Activated naive CD8-positive, alpha-beta T cell treated with anti-CD3 and anti-CD28 coated beads, Interleukin-2, amount 10 ng/mL, durations not matched to agents 7 days and 5 days (primary cell): ENCODE measurements at places on chromosomes 5 and 9.
A peak's percentile ranks its signal among the peaks of the same experiment; 100 is the strongest.

DNA sequence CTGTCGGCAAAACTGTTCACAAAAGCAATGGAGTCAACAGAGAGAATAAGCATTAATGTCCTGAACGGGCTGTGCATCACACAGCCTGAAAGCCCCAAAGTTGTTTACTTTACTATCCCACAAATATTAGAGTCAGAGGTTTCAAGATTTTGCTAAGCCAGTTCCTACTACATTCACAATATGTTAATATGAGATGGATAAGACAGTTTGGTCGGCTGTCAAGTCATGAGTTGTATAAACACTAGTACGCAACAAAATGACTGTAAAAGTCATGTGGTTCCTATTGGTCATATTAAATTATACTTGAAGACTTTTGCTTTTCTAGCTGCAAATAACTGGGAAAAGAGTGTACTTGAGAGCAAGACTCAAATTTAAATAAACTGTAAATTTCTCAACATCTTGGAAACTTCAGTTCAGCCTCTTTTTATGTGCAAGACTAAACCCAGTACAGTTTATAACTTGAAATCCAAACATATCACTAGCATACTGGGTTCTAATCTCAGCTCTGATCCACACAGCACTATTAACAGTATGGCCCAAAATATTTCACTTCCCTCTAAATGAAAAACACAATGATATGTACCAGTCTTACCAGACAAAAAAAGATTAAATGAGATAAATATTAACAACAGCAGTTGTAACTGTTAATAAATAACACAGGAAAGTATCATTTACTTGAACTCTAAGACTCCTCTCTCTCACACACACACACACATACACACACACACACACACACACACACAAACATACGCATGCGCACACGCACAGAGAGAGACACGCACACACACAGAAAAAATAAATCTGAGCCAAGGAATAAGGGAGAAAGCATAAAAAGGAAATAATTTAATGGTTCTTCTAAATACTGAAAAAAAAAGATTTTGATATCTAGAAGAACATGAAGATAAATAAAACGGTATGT is 33.1 kb downstream of the FANCC start:
- no peak for DNase-seq

DNA sequence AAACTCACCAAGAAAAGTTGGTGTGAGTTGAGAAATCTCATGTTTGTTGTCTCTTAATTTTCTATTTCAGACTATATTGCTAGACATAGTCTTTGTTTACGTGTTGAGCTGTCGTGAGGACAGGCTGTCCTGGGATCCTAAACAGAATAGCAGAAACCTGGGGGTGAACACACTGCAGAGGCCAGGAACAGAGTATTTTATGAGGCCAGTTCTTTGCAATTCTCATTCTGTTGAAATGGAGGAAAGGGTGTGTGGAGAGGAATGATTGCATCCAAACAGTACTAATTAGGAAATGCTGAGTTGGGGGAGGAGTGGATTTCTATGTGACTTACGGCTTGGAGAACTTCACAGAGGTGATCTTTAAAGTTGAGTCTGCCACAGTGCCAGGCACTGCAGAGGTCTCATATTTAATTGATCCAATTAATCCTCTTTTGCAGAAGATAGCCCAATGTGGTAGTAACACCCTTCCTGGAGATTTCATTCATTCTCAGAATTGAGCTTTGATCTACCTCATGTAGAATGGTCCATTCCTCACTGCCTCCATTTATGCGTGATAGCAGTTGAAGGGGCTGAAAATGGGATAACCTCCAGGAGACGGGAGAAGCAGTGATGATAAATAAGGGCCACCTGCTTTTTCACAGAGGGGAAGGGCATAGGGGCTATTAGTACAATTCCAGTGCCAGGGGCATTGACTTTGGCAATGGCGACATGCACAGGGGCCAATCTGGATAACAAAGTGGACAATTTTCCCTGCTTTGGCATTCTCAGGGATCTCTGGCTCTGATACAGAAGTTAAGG is 84.7 kb upstream of the TNFAIP8 start:
- DNase-seq = no peak

DNA sequence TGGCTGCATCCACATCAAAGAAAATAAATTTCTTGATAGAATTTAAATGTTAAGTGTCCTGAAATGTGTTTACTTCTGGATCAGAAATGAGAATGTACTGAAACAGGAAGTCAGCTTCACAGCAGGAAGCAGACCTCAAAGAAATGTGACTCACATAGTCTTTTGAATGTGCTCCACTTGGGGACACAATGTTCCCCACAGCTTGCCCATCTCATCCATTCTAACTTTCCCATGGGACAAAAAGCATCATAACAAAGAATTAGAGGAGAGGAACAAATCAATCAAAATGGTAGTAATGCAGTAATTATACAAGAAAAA is 85.7 kb downstream of the GRAMD2B start:
- DNase-seq = no peak

DNA sequence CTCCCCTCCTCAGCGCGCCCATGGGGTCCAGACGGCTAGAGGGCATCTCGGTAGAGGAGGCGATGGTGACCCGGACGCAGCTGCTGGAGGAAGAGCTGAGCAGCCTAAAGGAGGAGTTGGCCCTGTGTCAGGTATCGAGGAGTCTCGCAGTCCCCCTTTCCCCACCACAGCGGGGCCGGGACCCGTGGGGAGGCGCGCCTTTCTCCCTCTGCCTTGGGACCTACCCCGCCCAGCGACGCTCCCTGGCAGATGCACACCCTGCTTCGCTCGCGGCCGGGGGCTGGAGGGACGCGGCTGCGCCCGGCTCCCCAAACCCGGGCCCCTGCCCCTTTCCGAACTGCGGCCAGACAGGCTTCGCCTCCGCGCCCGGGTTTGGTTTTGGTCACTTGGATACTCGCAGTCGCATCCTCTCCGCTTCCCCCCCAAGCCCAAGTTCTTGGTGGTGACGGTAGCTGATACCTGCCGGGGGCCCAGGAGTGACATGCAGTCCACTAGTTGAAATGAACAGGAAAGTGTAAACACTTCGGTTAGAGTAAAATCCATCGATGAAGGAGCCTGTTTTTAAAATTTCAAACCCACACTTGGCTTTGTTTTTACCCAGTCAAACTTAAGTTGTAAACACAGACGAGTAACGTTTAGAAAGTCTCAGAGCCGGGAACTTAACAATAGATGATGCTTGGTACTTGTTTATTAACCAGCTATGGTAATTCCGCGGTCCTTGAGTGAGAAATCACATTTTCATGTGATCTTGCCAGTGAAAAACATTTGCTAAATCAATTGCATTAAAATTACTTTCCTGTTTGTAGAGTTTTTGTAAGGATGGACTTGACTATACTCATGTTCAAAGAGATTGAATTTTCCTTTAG is 688 bp downstream of the CNTLN start:
- DNase-seq = no peak

DNA sequence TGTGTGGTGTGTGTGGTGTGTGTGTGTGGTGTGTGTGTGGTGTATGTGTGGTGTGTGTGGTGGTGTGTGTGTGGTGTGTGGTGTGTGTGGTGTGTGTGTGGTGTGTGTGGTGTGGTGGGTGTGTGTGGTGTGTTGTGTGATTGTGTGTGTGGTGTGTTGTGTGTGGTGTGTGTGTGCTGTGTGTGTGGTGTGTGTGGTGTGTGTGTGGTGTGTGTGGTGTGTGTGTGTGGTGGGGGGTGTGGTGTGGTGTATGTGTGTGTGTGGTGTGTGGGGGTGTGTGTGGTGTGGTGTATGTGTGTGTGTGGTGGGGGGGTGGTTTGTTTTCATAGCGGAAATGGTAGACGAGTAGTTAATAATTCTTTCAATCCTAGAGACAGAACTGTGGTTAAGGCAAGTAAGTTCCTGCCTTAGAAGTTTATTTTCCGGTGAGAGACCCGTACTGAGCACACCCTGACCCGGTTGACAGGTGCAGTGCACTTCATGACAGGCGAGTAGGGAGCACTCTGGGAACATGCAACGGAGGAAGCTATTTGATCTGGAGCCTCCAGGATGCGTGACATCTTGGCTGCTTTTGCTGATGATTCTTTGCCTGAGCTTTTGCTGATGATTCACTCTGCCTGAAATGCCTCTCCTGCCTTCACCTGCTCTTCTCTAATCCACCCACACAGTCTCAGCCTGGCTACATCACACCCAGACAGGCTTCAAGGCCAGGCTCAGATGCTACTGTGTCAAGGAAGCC is 21.7 kb upstream of the FAT2 start:
- DNase-seq = peak; percentile 42

DNA sequence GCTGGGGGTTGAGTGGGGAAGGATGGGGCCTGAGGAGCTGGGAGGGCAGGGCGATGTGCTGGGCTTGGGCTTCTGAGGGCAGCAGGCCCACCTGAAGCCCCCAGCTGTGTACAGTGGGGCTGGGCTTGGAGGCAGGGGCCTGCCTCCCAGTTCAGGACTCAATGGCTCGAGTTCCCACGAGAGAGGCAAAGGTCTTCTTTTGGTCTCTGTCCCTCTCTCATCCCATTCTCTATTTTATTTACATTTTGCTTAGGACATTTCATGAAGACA is 180.6 kb downstream of the MACROH2A1 start:
- no peak for DNase-seq

- peak; percentile 30 for DNase-seq
Measured at GRCh38 chr5:114362197-114362976, 517 bp downstream of the KCNN2 start.

DNA sequence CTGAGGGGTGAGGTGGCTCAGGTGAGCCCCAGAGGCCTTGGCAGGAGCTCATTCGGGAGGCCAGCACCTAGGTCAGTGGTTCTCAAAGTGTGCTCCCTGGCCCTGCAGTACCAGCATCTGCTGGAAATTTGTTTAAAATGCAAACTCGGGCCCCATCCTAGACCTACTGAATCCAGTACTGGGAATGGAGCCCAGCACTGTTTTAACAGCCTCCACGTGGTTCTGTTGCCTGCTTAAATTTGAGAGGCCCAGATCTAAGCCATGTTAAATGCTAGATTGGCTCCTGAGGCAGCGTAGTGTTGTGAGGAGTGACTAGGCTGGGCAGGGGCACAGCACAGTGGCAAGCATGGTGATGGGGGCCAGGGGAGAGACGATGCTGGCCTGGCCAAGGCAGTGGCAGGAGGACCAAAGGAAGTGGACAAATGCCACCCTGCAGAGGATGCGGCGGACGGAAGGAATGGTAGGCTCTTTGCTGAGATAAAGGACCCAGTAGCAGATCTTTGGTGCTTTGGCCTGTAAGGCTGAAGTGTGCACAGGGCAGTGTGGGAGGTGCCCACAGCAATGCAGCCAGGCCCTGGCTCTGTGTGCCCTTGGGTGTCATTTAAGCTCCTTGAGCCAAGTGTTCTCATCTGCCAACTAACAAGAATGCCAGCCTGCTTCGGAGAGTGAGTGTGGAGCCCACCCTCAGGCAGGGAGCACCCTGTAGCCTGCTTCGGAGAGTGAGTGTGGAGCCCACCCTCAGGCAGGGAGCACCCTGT is 4.2 kb downstream of the PRR7 start:
- DNase-seq = no peak

GRCh38 chr5:149581192-149581861 is at the start of gene ARHGEF37:
ARHGEF37 (plus strand) TSS chr5:149581498; CDS start chr5:149597770, 16,272 bp downstream.
- peak; percentile 56 for DNase-seq

GRCh38 chr5:60183881-60184280 is 290.4 kb upstream of the PDE4D start:
- no peak for DNase-seq

DNA sequence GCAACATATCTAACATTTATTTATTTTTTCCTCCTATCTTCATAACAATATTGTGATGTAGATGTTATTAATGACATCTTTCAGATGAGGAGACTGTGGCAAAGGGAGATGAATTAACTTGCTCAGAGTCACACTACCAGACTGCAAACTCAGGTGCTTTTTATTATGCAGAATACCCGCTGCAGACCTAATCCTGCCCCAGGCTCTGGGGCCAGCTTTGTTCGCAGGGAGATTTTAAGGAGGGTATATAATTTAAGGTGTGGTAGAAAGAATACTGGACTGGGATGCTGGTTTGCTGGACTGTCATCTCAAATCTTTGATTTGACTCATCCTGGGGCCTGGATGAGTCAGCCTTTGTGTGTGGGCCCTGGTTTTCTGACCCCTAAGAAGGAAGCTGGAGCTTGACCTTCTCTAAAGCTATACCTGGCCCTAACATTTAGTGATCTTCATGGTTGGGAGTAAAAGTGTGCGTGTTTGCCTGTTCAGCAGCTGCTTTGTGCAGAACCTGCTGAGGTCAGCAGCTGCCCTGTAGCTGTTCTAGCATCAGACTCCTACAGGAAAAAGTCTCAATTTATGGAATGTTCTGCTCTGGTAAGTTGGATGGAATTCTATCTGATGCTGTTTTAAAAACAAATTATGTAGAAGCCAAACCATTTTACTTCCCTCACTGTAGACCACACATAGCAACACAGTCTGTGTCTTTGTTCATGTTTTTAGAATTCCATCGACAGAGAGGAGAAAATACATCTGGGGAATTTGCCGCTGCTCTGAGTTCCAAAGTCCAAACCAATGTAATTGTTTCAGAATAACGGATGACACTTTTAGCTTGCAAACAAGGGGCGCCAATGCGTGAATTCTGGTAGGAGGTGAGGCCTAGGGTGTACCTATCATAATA is 4.5 kb downstream of the SLC36A1 start:
- no peak for DNase-seq

GRCh38 chr5:157543825-157544622 is 31.6 kb downstream of the ADAM19 start:
- DNase-seq = no peak

GRCh38 chr5:81842795-81843398 is 92.0 kb upstream of the SSBP2 start:
- no peak for DNase-seq

DNA sequence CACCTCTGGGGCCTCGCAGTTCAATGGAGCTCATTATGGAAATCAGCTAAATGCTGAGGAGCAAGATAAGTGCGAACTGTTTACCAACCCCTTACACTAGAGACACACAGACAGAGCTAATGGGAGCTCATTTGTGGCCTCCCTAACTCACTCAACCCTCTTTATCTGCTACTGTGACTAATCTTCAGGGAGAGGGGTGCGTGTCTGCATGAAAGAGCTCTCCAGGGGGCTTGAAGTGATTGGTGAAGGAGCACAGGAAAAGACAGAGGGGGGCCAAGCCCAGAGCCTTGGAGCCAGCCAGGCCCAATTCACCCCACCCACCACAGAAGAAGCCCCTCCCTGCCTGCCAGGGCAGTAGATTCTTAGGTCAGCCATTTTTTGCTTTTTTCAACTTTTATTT is 466.8 kb upstream of the BRINP1 start:
- DNase-seq = no peak

DNA sequence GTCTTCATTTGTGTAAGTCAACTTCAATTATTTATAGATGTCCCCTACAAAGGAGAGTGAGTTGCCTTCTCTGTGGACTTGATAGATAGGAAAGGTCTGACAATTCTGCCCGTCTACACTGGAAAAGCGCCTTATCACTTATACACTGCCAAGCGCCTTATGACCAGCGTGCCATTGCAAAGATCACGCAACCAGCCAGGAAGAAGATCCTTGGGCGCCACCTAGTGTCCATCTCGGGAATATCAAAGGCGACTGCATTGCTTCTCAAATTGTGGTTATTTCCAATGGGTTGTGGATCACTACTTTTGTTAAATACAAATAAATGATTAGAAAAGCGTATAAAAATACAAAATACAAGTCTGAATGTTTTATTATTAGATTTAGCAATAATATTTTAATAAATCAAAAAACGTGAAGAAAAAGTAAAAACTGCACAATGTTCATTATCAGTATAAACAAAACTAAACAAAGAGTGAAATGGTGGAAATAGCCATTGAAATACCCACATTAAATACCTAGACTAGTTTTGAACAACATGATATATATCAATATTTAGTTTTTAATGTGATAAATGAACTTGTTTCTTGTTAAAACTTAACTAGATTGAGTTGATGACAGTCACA is 27.8 kb downstream of the SUB1 start:
- peak; percentile 78 for DNase-seq
